Lung microvascular endothelial cell (primary cell): ENCODE measurements at places on chromosomes 16 and 17. TPM values are rescaled to one million over a fixed set of nuclear protein-coding genes. Genes with fewer than 3 reads are reported as not detected.

Gene NFAT5
- 21.8 and 40.3 TPM in 2 replicates for total RNA-seq

DNA sequence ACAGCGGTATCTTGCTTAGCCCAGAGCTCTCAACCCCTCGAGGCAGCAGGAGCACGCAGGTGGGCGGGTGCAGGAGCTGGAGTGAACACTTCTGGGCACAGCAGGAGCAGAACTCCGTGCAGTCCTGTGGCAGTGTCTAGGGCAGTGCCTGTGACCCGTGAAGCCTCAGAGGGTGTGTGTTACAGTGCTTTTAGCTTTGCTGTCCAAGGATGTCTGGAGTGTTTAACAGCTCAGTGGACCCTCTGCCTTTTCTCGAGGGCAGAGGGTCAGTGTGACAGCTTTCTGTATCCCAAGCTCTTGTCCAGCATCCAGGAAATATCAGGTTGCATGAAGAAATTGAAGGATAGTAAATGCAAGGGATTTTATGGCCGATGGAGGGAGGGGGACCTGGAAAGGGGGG is 16.4 kb upstream of the SSTR5 start:
- DNase-seq = no peak

DNA sequence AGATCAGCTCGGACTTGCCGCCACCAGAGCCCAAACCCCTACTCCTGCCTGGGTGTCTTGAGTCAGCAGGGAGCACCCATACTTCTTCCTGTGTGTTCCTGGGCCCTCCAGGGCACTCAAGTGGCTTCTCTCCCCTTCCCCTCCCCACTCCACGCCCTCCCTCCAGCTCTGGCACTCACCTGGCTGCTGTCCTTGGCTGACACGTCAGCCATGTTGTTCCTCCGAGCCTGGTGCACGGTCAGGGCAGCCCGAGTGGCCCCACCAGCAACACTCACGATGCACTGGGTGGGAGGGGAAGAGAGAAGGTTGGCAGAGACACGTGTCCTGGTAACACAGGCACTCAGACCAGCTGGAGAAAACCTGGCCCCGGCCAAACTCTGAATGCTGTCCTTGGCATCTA is 11.5 kb downstream of the RUSF1 start:
- DNase-seq = no peak

Gene GPR142
- not detected in 2 replicates for total RNA-seq

DNA sequence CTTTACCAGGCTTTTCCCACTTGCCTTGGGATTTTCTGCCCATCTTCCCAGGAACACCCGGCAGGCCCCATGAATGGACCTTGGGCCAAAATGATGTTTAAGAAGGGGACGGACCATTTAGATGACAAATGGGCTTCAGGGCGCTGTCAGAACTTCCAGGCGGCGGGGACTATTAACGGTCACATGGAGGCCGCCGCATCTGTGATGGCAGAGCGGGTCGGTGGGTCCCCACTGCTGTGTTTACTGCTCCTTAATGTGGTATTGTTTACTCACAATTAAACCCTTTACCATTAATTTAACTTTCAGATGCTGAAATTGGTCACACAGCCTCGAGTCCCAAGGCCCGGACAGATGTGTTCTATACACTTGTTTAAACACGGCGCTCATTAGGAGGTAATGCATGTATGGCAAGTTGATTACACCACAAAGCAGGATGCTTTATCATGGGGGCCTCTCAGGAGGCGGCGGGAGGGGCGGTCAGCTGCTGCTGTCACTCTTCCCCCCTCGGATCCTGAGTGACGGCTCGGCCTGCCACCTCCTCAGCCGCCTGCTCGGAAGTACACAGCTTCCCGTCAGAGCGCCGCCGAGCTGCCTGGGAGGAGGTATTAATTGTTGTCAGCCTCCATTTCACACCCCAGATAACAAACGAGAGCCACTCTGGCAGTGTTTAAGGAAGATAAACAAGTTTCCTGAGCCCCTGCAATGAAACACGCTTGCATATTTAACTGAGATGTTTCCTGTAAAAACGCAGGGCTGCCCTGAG is 83.9 kb upstream of the IRX3 start:
- peak; percentile 19 for DNase-seq

Gene SLC22A31
- total RNA-seq = under 0.01 TPM in 1 of 2 replicates, not detected in the other

Gene BCL6B
- 54.5 and 59.9 TPM in 2 replicates for total RNA-seq

GRCh38 chr17:81137248-81137647 is 28.1 kb upstream of the PVALEF start:
- DNase-seq = no peak

DNA sequence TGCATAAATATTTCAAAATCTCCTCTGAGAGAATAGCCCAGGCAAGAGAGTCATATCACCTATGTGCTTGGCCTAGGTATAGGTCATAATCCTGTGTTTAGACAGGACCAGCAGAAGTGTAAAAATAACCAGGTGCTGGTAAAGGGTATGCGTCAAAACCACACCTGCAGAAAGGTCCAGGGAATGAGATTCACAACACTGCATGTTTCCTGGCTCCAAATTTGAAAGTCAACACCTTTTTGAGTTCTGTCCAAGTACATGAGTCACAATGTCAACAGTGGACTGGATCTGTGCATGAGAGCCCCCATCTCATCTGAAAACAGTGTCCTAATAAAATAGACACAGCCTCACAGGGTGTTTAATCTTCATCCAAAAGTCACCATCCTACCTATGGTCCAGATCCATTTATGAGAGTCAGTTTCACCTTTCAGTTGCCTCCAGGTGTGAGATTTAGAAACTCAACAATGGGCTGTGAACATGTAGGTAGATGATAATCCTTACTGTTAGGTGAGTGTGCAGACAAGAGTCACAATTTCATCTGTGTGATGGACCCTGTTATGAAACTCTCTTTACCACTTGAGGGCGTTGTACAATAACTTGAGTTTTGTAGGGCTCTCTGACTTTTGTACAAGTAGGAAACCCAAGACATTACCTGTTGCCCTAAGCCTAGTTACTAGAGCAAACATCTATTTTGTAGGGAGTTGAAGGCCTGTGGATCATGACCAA is 2100.7 kb downstream of the TP53TG3F start:
- no peak for DNase-seq

Gene GAS2L2
- under 0.01 TPM in 1 of 2 replicates, not detected in the other for total RNA-seq

GRCh38 chr17:41415833-41416335 is 8.5 kb downstream of the KRT37 start:
- DNase-seq = no peak

Gene AGRP
- not detected in 2 replicates for total RNA-seq

- DNase-seq = no peak
Observed at GRCh38 chr17:42985225-42985624, 4.9 kb downstream of the RUNDC1 start.

DNA sequence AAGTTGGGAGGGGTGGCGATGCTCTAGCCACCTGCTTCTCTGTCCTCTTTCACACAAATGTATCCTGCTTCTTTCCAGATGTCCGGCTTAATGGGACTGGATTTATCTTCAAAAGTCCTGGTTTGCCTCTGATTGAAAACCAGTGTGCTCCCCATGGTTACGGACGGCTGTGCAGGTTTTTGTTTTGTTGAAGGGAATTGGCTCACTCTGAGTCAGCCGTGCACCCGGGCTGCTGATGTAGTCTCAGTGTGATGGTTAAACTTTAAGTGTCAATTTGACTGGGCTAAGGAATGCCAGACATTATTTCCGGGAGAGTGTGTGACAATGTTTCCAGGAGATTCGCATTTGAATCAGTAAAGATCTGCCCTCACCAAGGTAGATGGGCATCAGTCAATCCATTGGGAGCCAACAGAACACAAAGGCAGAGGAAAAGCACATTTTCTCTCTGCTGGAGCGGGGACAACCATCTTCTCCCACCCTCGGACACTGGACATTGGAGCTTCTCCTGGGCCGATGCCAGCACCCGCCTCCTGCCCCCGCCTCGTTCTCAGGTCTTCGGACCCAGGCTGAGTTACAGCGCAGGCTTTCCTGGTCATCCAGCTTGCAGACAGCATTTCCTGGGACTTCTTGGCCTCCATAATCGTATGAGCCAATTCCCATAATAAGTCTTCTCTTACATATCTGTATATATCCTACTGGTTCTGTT is 126.9 kb upstream of the TNRC6C start:
- peak; percentile 84 for DNase-seq

- no peak for DNase-seq
Observed at GRCh38 chr17:70519300-70519699, 350.0 kb downstream of the KCNJ2 start.

Gene MARVELD3
- total RNA-seq = 0.22 TPM in 1 of 2 replicates, not detected in the other
